ENCODE measurements at places on chromosomes 11 and 22.

- DNase-seq: no peak
These were observed 1.0 kb downstream of the CTSD start for GRCh38 chr11:1762537-1763302.

DNA sequence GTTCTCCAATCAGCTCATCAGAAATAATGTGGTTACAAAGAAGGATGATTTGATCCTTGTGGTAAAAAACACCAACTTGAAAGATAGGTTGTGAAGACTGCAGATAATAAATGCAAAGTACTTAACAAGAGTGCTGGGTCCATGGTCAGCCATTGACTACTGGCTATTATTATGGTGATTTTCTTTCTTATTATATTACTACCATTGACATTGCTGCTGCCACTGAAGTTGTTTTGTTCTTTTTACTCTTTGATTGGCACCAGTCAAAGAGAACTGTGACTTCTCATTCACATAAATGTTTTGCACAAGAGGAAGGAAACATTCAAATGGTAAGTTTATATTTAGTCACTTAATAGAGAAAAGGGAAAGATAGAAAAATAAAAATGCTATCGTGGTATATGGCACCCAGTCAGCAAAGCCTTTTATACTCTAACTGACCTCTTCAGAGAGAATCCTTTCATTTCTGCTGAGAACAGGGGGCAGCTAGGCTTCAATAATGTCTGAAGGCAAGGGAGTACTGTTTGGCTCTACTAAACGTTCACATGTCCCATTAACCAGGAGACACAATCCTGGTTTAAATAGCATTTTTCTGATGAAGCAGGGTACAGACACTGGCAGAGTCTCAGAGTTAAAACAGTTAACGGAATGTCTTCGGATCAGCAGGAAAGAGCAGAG, 64.8 kb downstream of the LRRC4C start:
- DNase-seq: no peak

DNA sequence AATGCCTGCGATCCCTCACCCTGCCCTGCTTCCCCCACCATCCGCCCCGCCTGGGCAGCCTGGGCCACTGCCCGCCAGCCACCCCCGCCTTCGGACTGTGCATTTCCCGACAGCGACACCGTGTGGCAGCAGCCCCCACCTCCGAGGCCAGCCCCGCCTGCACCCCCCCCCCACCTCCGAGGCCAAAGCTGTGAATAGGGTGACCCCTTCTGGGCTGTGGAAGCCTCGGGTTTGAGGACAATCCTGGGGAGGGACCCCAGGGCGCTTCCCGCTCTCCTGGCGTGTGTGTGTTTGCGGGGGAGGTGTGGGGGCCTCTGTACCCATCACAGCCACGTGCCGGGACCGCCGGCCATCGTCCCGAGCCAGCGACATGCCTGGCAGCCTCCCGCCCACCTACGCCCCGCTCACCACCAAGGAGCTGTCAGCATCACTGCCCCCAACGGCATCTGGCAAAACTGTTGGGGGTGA, 33.8 kb upstream of the PPARA start:
- DNase-seq: peak; percentile 16

DNA sequence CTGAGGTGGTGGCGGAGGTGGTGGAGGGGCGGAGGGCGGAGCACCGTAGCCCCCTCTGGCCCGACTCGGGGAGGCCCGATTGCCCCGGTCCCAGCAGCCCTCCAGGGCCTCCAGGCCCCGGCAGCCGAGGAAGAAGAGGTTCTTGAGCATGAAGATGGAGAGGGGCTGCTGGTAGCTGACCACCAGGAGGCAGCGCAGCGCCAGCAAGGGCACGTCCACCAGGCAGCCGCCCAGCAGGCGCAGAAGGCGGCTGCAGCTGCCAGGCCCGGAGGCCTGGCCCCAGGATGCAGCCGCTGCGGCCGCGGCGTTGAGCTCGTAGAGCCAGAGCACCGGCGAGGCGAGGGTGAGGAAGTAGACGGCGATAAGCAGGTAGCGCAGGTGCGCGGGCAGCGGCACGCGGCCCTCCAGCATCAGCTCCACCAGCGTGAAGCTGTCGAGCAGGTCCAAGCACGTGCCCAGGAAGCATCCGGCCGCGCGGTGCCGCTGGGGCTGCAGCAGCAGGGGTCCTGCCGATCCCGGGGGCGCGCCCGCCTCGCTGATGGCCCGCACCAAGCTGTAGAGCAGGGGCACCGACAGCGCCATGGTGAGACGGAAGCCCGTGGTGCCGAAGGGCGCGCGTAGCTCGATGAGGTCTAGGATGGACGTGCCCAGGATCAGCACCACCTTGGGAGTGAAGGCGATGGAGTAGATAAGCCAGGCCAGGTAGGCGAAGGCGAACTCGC, 1.5 kb downstream of the TMEM121B start:
- no peak for DNase-seq

GRCh38 chr22:44042249-44043218, 18.4 kb downstream of the PARVB start:
- DNase-seq: peak; percentile 77

DNA sequence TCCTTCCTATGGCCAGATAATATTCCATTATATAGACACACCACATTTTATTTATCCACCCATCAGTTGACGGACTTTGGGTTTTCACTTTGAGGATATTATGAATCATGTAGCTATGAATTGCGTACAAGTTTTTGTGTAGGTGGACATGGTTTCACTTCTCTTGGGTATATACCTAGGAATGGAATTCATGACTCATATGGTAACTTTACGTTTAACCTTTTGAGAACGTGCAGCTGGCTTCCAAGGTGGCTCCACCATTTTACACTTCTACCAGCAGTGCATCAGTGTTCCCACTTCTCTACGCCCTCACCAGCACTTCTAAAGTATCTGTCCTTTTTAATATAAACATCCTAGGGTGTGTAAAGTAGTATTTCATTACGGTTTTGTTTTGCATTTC, 112.0 kb downstream of the PLEKHA7 start:
- DNase-seq: peak; percentile 88

Data from GM12878 (cell line).